ENCODE measurements at places on chromosomes 1 and 21. TPM values are rescaled to one million over a fixed set of nuclear protein-coding genes. Genes with fewer than 3 reads are reported as not detected.

DNA sequence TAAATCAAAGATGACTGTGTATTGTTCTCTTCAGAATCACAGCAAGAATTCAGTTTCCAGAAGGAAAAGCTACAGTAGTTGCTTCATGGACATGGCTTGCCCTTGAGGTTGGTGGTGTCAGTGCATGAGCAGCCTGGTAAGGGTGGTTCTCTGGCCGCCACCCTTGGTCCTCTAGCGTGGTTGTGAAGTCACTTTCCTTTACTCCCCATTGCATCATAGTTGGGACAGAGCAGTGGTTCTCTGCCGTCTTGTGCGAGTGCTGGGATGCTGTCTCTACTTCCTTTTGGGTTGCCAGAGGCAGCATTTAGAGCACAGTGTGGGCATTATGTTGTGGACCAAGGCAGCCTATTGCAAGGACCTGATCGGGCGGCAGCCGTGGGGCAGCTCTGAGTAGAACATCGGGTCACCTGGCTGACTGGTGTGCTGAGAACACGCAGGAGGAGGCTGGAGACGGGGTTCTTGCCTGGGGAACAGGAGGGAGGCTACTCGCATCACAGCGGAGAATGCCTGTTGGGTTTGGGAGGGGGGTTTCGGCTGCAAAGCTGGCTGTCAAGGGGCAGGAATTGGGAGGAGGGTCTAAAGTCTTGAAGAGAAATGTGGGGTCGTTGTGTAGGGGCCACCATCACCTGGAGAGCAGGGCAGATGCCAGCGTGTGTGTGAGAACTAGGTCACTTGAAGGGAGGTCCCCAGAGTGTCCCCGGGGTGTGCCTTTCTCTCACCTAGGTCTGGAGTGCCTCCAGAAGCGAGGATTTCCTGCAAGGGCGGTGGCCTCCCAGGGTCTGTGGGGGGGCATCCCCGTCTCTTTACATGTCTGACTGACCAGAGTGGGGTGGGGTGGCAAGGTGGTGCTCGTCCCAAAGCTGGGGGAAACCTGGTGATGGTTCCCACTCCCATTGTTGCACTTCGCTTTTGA, 6.3 kb downstream of the ARF1 start:
- peak overlapping the region; percentile 74 for H3K27ac ChIP-seq
- peak overlapping the region; percentile 32 for H3K4me3 ChIP-seq
- peaks cover 55% of the 10 kb centered on the region for H3K4me1 ChIP-seq
- H3K36me3 ChIP-seq = peaks cover 59% of the 10 kb centered on the region
- no peak for DNase-seq
- H3K27me3 ChIP-seq = no peaks in the 10 kb centered on the region

DNA sequence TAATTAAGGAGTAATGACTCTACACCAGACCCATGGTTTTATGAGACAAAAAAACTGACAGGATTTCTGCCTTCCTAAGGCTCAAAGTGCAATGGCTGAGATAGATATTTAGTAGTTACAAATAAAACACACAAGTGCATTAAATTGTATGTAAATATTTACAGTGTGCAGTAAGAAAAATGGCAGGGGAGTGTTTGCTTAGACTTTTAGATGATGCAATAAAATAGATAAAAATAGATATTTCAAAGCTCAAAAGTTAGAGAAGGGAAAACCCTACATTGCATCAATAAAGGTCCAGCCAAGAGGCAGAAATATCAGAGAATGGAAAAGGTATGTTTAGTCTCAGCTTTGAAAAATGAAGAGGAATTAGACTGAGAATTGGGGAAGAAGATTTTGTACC, 226.3 kb upstream of the FGGY start:
- peak overlapping the region; percentile 57 for H3K4me3 ChIP-seq
- peaks cover 24% of the 10 kb centered on the region for H3K4me1 ChIP-seq
- peak overlapping the region; percentile 83 for H3K27ac ChIP-seq

Gene KCNJ10
- total RNA-seq = not detected

DNA sequence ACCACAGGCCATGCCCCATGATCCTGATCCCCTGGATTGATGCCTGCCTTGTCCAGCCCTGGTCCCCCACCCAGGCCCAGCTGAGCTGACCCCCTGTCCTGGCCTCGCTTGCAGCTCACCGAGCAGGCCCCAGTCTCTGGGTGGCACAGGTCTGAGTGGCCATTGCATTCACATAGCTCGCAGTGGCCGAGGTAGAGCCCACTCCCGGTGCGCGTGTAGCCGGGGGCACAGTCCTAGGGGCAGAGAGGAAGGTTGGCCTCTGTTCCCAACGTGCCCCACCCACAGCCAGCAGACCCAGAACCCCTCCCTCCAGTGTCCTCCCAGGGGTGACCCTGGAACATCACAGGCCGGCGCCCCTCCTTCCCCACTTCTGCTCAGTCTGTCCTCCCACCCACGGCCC, 51.9 kb downstream of the LDLRAD2 start:
- DNase-seq = no peak
- no peaks in the 10 kb centered on the region for H3K36me3 ChIP-seq
- H3K4me1 ChIP-seq = no peaks in the 10 kb centered on the region
- no peak overlapping the region for H3K27ac ChIP-seq

Gene NBPF4
- total RNA-seq = not detected

GRCh38 chr1:214361636-214362035, 80.7 kb downstream of the SMYD2 start:
- no peak overlapping the region for H3K27ac ChIP-seq
- DNase-seq = no peak
- H3K4me3 ChIP-seq = no peak overlapping the region
- peaks cover 20% of the 10 kb centered on the region for H3K36me3 ChIP-seq

DNA sequence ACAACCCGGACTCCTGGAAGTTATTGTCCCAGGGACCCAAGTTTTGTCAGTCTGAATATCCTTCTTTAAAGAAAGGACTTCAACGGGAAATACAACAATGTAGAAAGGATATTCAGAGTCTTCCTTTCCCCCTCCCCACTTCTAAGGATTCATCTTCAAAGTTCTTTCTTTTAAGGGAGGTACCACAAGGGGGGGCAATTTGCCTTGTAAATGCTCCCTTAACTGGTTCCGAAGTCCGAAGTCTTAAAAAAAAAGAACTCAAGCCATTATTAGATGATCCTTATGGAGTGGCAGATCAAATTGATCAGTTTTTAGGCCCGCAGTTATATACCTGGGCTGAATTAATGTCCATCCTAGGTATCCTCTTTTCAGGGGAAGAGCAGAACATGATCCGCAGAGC, 47.0 kb downstream of the SERINC2 start:
- H3K36me3 ChIP-seq = no peaks in the 10 kb centered on the region
- no peaks in the 10 kb centered on the region for H3K4me1 ChIP-seq
- peaks cover 20% of the 10 kb centered on the region for H3K27me3 ChIP-seq
- no peak overlapping the region for H3K27ac ChIP-seq

Gene PDZK1
- 0.16 TPM for total RNA-seq

- H3K4me1 ChIP-seq = peaks cover 2% of the 10 kb centered on the region
- no peak overlapping the region for H3K27ac ChIP-seq
- H3K27me3 ChIP-seq = peaks cover 9% of the 10 kb centered on the region
- H3K4me3 ChIP-seq = no peak overlapping the region
- no peaks in the 10 kb centered on the region for H3K36me3 ChIP-seq
Measured at GRCh38 chr1:61461406-61462384, 263.2 kb downstream of the TM2D1 start.

Gene CFHR3
- not detected for total RNA-seq

DNA sequence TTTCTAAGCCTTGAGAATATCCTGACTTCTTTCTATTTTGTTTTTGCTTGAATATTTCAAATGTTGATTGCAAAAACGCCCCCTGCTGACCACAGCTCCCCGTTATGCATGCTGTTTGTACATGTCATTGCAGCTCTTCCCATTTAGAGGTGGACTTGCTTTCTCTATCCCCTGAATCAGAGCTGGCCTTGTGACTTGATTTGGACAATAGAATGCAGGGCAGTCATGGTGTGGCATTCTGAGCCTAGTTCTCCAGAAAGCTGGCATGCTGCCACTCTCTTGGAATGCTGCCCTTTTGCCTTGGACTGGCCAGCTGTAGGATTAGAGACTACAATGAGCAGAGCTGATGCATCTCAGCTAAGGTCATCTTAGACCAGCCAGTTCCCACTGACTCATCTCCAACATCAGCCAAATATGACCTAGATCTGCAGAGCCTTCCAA, 1561.5 kb downstream of the MRPL39 start:
- no peaks in the 10 kb centered on the region for H3K27me3 ChIP-seq
- peak; percentile 65 for DNase-seq
- no peak overlapping the region for H3K4me3 ChIP-seq
- H3K4me1 ChIP-seq = peaks cover 3% of the 10 kb centered on the region
- no peak overlapping the region for H3K27ac ChIP-seq
- H3K36me3 ChIP-seq = no peaks in the 10 kb centered on the region

GRCh38 chr1:66182551-66183178, 351.3 kb upstream of the SGIP1 start:
- H3K4me3 ChIP-seq = peak overlapping the region; percentile 52
- peak; percentile 84 for DNase-seq
- H3K27me3 ChIP-seq = peaks cover 1% of the 10 kb centered on the region
- peaks cover 29% of the 10 kb centered on the region for H3K4me1 ChIP-seq
- H3K27ac ChIP-seq = peak overlapping the region; percentile 52
- H3K36me3 ChIP-seq = peaks cover 2% of the 10 kb centered on the region

- peaks cover 9% of the 10 kb centered on the region for H3K4me1 ChIP-seq
- DNase-seq = no peak
- H3K27ac ChIP-seq = no peak overlapping the region
- H3K4me3 ChIP-seq = no peak overlapping the region
- H3K27me3 ChIP-seq = peaks cover 12% of the 10 kb centered on the region
Measured at GRCh38 chr1:10969267-10969970, 43.0 kb upstream of the TARDBP start.

Measured in activated CD4-positive, alpha-beta T cell treated with anti-CD3 and anti-CD28 coated beads, Interleukin-2, amount 10 ng/mL, durations not matched to agents 24 days and 14 days (primary cell).